ENCODE measurements at places on chromosomes 13 and 19.

DNA sequence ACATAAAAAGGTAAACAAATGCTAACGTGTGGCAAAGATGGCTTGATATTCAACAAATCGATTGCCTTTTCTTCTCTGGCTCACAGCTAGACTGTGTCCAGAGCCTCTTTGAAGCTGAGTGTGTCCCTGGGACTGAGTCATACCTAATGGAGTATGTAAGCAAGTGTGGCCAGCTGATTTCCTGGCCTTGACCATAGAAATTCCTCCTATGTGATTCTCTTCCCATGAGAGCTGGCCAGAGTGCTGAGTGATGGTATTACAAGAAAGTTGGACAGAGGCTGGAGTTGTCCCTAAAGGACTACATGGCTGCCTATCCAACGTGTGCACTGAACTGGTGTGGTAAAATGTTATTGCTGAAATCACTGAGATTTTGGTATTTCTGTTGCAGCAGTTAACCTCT is 320.1 kb upstream of the SLC10A2 start:
- peak; percentile 0 for DNase-seq

- DNase-seq = peak; percentile 94
Measured at GRCh38 chr19:12952488-12953137, 4.4 kb downstream of the GADD45GIP1 start.

DNA sequence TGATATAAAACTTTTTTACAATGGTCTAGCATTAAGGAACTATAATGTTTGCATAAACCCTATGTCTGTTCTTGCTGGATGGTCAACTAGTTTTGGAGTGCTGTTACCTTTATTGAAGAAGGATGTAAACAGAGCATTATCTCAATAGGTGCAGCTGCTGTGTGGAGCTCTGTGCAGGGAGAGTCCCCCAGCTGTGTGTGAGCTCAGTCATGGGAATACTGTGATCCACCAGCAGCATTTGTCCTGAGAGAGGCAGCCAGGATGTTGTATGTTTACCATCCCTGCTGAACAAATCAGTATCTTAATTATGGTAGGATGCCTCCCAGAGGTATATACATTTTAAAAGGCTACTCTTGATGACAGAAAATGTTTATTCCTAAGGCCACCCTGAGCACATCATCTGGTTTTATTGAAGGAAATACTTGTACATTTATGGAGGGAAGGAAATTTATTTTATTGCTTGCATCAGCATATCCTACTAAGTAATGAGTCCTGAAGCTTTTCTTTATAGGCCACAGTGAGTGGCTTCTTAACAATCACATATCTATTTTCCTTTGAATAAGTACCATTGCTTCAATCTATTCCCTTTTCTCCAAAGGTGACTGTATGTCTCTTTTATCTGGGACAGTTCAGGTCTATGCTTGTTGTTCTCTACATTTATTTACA is 11.7 kb downstream of the RAP2A start:
- DNase-seq = no peak

GRCh38 chr13:51266642-51267041 is 44.4 kb downstream of the FAM124A start:
- no peak for DNase-seq

DNA sequence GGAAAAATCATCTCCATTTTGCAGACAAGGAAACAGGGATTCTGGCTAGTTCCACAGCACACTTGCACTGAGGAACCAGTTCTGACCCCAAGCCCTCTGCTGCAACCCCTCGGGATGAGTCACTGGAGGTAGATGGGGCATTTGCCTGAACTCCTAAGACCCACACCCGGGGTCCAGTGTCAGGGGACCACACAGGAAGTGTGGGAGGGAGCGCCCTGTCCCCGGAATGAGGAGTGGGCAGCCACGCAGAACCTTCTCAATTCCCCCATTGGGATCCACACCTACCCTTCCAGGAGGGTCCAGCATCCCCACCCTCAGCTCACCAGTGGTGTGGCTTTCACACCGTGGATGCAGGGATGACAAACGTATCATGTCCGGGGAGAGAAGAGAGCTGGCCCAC is 62.7 kb downstream of the TSHZ3 start:
- DNase-seq = peak; percentile 17
